Muscle of leg (tissue), 16 donors: ENCODE measurements at places on chromosomes 11 and 22.

DNA sequence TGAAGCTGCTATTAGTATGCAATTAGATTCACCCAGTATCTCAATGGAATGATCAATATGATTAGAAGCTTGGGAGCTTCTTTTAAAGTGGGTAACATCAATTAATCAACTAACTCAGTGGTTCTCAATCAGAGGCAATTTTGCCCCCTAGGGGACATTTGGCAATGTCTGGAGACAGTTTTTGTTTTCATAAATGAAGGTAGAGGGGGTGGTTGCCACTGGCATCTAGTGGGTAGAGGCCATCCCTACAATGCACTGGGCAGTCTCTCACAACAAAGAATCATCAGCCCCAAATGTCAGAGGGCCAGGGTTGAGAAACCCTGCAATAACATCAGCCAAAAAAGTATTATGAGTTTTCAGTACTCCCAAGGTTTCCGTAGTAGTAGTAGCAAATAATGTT lies 5.9 kb upstream of the AMOTL1 start:
- no peak for DNase-seq

GRCh38 chr22:24189249-24190158 lies 8.2 kb downstream of the SUSD2 start:
- DNase-seq, result peak; percentile 63

DNA sequence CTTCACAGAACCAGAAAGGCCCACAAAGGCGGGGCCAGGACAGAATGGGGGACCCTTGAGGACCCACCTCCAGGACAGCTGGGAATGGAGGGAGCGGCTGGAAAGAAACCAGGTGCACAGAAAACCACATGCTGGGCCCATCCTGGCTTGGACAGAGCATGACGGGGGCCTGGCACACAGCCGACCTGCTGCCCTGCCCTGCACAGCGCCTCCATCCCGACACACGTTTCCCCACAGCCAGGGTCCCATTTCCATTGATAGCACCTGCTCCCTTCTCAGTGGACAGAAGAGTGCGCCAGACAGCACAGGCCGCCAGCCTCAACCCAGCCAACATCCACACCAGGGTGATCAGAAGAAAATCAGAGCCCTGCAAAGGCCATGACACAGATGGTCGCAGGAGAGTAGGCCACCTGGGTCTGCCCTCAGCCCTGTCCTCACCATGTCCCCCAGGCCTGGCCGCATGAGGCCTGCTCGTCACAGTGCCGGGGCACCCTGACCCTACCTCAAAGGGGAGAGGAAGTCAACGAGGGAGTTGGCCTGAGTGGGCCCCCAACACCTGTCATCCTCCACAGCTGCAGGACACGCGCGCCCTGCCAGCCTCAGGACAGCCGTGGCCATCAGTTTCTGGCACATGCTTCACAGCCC lies 28.1 kb downstream of the BRD1 start:
- no peak for DNase-seq

DNA sequence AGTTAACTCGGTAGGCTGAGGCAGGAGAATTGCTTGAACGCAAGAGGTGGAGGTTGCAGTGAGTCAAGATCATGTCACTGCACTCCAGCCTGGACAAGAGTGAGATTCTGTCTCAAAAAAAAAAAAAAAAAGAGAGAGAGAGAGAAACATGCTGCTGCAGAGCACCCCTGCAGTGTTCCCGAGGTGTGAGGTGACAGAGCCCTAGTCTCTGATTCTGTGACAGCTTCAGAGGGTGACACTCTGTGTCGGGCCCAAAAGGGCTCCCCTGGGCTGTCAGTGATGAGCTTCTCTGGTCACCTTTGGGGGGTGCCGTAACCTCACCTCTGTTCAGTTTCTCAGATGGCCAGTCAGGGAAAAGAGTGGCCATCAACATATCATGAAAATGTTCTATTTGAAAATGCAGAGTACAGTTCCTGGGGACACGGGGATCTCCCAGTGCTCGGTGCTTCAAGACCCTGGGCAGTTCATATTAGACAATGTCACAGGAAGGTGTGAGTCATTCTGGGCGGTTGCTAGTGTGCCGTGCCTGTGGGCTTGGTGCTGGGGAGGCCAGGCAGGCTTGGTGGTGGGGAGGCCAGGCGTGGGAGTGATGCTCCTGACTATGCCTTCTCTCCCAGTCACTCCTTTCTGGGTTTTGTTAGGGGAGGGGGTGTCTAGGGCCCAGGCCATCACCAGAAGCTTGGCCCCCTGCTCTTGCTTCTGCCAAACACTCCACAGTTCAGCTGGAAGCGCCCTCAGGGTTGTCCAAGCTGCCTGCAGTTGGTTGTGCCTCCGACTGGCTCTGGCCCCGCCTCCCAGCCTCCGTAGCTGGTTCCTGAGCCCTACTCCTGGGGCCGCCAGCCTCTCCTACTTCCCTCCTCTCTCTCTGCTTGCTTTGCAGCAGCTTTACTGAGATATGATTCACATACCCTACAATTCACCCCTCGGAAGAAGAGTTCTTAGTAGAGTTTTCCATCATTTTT lies 52.5 kb upstream of the CLDN5 start:
- DNase-seq, result peak; percentile 26

DNA sequence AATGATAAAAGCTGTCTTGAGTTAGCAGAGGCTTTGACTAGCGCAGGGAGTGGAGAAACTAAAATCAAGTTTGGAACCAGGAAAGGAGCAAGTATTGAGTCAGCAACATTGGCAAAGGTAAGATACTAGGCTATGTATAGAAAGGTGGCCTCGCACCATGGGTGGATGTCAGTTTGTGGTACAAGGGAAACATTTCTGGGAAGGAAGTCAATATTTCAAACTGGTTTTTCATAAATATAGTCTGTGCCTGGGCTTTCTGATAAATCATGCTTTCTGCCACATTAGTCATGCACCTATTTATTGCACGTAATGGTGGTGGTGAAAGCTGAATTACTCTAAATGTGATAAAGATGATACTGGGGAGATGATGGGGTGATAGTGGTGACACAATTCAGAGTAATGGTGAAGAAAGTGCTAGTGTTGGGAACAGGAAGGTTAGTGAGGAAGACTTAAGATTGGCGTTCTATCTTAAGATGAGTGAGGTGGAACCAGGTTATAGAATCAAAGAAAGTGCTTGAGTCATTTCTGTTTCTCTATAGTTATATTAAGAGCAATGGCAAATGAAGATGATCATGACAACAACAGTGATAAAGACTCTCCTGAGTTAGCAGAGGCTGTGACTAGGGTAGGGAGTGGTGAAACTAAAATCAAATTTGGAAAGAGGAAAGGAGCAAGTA lies 729.0 kb downstream of the FAM181B start:
- no peak for DNase-seq

DNA sequence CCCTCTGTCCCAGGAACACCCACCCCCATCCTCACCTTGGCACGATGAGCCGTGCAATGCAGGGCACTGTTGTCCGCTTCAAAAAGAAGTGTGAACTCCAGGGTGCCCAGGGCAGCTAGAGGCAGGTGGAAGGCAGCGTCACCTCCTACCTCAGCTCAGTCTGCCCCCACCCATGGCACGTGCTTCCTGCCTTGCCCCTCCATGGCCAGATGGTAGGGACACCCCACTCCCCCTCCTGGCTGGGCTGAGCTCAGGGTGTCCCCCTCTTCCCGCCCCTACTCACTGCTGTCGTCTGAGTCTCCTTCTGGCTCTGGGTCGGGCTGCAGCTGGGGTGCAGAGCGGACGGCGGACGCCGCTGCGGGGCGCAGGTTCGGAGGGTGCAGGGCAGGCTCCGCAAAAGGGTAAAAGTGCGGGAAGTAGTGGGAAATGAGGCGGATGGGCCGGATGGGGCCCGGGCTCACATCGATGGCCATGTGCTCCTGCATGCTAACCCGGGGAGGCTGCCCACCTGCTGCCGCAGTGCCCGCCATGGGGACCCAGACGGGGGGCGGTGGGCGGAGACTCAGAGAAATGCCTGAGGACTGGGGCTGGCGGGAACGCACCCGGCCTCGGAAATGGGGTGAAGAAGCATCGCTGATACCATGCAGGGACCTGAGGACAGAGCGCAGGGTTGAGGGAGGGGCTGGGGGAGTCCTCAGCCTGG lies 9.1 kb downstream of the NDUFV1 start:
- peak; percentile 5 for DNase-seq

DNA sequence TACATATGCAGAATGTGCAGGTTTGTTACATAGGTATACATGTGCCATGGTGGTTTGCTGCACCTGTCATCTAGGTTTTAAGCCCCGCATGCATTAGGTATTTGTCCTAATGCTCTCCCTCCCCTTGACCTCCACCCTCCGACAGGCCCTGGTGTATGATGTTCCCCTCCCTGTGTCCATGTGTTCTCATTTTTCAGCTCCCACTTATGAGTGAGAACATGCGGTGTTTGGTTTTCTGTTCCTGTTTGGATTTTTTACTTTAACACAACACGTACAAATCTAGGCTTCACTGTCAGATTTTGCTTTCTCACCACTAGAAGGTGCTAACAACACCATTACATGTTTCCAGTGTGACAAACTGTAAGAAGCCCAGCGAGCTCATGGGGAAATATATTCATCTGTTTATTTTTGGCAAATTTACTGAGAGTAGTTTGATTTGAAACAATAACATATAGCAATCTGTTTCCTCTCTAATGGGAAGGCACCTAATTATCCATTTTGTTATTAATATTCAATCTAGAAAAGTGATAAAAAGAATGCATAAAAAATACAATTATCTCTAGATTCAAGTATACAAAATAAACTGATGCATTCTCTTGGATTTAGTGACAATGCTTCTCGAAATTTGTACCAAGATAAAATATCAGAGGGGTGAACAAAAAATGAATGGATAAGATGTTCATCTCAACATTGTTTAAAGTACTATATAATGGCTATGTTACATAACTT lies 23.2 kb upstream of the BIRC3 start:
- DNase-seq, result peak; percentile 67

DNA sequence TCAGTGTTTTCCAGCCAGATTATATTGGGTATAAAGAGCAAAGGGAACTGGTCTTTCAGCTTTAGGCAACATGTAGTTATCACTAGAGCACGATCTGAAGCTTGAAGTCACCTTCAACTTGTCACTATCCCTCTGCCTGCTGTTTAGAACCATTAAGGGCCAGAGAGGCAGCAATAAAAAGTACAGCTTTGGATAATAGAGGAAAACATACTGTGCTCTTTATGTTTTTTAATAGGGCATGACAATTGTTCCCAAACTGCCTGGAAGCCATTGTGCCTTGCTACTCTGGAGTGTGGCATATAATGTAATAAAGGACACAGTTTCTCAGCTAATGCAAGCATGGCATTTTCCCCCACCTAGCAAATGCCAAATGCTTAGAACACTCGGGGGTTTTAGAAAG lies 1912.0 kb upstream of the RAG2 start:
- no peak for DNase-seq

DNA sequence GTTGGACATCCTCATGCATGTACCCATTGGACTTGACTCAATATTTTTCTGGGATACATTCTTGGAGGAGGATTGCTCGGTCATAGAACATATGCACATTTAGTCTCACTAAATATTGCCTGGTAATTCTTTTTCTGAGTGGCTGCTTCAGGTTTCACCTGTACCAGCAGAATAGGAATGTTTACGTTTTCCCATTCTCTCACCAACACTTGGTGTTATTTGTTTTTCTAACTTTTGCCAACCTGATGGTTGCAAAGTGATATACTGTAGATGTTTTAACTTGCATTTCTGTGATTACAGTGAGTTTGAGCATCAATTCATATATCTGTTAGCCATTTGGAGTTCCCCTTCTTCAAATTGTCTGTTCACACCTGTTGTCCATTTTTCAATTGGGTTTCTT lies 1.3 kb upstream of the MRGPRD start:
- DNase-seq, result no peak

DNA sequence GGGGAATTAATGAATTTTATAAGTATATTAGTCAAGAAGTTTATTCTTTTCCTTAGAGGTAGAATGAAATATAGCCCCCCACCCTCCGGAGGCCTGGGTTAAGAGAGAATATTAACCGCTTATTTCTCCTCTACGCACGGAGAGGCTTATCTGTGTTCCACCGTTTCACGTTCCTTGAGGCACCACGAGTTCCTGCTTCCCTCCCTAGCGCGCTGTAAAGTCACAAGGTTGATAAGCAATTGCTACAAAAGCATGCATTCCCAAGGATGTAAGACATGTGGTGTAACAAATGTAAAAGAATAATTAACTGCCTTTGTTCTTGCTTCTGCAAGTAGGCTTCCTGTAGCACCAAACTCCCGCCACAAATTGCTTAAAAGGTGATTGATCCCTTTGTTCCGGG lies 1.5 kb upstream of the ANKRD42 start:
- no peak for DNase-seq

- DNase-seq, result no peak
Observed at GRCh38 chr11:92766698-92767097, 202.8 kb upstream of the MTNR1B start.

DNA sequence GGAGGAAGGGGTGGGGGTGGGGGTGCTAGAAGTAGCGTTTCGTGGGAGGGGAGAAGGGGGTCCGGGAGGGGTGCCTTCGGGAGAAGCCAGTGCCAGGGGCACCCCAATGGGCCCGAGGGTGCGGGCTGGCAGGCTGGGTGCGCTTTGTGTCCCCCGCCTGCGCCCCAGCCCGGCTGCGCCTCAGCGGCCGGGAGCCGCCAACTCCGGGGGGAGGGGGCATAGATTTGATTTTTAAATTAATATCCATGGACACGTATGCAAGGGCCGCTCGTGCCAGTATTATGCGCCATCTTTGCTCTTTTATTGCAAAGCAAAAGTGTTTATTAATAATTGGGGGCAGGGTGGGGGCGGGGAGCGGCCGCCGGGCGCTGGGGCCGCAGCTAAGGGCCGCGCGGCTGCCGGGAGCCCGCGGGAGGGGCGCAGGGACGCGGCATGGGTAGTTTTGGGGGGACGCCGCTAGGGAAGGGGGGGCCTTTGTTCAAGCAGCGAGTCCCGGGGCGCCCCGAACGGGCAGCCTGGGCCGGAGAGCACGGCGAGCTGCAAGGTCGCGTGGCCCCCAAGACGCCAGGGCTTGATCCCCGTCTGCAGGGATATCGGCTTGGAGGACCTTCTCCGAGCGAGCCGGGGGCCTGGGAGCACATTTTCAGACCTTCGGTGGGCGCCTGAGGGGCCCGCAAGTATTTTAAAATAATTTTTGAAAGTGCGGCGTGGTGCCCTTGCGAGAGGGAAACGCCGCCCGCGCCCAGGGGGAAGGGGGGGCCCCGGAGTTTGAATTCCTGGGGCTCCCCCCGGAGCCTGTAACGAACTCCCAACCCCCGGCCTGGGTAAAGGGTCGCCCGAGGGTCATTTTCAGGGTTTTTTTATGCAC lies 959 bp downstream of the CCND1 start:
- no peak for DNase-seq

DNA sequence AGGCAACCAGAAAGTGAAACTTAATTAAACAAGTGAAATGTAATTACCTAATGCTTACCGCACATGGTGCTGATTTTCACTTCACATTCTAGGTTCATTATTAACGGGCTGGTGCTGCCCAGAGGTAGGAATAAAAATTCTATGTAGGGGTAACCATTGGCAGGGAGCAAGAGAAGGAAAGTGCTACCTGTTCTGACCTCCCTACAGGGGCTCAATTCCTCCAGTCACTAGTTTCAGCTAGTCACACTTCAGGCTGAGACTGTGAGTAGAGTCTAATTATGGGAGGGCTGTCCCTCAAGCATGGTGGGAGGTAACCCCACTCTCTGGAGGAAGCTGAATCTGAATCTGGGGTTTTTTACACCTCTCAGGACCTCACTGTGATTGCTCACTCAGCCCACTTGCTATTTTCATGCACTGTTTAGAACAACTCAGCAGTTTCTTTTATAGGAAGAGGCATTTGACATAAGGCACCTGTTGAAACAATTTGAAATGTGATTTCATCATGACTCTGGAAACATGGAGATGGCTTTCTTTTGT lies 75.4 kb downstream of the MAML2 start:
- DNase-seq, result no peak
